CD4-positive, alpha-beta T cell treated with Interleukin-4 for 1 hour (primary cell): ENCODE measurements at places on chromosomes 6 and 20.
A peak's percentile ranks its signal among the peaks of the same experiment; 100 is the strongest.

GRCh38 chr6:129894921-129895320 lies 33.8 kb upstream of the TMEM244 start:
- no peak for DNase-seq

DNA sequence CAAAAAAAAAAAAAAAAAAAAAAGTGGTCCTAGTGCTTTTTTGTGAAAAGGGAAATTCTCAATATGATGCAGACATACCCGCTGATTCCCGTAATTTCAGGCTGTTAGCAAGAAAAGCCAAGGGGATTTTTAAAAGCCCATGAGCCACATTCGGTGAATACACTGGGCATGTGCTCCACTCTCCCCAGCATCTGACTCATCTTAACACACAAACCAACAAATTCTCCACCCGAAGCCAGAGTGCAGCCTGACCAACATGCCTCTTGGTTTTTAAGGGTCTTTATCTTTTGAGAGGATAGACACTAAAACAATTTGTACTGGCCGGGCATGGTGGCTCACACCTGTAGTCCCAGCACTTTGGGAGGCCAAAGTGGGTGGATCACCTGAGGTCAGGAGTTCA lies 45.5 kb upstream of the CD83 start:
- DNase-seq: peak; percentile 15

DNA sequence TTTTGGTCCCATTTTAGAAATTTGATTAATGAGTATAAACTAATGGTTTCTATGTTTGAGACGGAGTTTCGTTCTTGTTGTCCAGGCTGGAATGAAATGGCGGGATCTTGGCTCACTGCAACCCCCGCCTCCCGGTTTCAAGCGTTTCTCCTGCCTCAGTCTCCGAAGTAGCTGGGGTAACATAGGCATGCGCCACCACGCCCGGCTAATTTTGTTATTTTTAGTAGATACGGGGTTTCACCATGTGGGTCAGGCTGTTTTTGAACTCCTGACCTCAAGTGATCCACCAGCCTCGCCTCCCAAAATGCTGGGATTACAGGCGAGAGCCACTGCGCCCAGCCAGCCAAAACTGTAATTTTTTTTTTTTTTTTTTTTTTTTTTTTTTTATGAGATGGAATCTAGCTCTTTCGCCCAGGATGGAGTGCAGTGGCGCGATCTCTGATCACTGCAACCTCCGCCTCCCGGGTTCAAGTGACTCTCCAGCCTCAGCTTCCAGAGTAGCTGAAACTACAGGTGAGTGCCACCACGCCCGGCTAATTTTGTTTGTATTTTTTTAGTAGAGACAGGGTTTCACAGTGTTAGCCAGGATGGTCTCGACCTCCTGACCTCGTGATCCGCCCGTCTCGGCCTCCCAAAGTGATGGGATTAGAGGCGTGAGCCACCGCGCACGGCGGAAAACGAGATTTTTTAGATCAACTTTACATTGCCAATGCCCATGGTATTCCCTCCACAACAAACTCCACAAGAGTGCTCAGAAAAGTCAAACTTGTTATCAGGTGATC lies 127.8 kb downstream of the HFE start:
- no peak for DNase-seq

GRCh38 chr20:53921443-53921973 lies 148.9 kb downstream of the BCAS1 start:
- DNase-seq: no peak

- no peak for DNase-seq
Measured at GRCh38 chr6:44496665-44497369, 109.3 kb downstream of the CDC5L start.

- no peak for DNase-seq
Measured at GRCh38 chr6:90144396-90144795, 152.2 kb downstream of the BACH2 start.

DNA sequence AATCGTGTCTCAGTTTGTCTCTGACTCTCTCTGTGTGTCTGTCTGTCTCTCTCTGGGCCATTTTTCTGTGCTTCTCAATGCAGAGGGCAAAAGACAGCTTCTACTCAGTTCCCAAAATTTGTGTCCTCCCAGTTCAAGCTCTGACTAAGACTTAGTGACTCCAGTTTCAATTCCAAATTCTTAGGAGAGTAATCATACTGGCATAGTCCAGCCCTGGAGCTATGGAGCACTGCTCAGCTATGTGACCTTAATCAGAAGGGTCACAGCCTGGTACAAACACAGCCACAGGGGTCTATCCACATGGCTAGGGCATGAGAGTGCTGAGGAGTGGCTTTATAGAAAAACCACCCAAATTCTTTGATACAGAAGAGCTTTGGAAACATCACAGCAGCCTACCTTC lies 91.9 kb downstream of the FOXF2 start:
- no peak for DNase-seq

- DNase-seq: no peak
Measured at GRCh38 chr6:116405138-116405537, 34.4 kb downstream of the DSE start.

DNA sequence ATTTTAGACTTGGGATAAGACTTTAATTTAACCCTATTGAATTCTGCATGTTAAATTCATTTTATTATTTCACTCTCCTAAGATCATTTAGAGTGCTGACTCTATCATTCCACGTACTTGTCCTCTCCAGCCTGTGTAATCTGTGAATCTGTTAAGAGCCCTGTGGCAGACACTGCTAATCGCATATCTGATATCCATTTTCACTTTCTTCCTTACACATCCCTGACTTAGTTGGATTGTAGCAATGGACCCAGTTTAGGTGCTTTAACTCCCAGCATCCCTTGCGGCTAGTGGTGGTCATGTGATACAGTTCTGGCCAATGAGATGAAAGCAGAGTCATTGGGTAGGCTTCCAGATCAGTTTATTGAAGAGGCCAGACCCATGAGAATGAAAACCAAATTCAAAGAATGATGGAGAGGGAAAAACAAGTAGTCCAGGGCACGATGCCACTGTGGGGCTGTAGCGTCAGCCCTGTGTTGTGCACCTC lies 57.2 kb upstream of the SOX4 start:
- no peak for DNase-seq

DNA sequence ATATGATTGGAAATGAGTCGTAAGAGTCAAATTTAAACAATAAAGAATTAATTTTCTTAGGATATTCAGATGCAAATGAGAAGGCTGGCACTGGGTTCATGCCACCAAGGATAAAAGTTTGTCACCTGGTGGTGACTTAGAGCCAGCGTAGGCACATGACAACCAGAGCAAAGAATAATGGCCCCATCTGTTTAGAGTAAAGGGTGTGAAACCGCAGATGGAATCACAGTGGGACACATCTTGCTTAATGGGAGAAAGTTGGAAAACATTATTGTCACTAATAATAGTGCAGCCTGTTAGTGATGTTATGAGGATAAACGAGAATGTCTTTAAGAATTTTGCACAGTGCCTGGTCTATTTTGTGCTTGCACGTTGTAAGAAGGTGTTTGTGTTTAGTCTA lies 727.8 kb downstream of the QKI start:
- DNase-seq: no peak

- DNase-seq: no peak
Measured at GRCh38 chr6:134510920-134511319, 193.0 kb upstream of the SGK1 start.

- DNase-seq: no peak
Measured at GRCh38 chr6:114559419-114559818, 216.6 kb upstream of the HS3ST5 start.

DNA sequence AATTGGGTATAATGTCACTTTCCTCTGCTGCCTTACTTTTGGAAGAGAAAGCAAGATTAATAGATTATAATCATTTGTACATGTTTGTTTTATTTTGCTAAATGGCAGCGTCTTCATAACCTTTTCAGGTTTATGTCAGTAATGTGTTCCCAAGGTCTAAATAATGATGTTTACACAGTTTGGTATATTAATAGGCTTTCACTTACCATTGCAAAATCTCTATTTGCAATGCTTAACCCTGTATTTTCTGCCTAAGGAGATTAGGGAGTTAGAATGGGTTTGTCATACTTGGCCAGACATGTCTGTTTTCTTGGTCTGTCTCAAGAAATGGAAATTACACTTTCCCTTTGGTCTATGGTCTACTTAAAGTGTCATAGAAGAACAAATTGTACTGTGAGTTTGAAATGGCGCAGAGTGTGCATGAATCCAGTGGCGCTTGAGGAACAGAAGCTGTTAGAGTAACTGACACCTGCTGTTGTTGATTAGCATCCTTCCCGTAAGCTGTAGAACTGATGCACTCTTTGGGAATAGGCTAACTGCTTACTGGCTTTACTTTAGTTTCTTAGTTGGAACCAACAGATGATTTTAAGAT lies 261.1 kb downstream of the SAMD5 start:
- no peak for DNase-seq

DNA sequence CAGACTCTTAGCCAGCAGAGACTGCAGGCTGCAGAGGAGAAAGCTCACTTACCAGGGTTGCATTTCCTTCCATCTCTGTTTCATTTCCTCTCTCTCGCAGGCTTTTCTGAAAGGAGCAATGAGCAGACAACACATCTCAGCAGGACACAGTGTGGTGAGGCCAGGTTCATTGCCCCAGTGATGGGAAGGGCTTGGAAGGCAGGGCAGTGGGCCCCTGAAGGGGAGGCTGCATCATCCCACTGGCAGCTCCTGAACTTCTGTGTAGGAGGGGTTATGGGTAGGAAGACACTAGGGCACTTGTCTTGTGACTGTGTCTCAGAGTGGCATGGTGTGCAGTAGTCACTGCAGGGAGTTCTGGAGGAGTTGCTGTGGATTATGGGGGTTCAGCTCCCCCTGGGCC lies 246.8 kb downstream of the QKI start:
- no peak for DNase-seq

GRCh38 chr6:135173989-135174484 lies 7.1 kb upstream of the MYB start:
- DNase-seq: no peak
